ENCODE measurements at places on chromosomes 3 and 15.
A peak's percentile ranks its signal among the peaks of the same experiment; 100 is the strongest.

- DNase-seq: no peak
Measured at GRCh38 chr3:173843060-173843459, 445.5 kb downstream of the NLGN1 start.

DNA sequence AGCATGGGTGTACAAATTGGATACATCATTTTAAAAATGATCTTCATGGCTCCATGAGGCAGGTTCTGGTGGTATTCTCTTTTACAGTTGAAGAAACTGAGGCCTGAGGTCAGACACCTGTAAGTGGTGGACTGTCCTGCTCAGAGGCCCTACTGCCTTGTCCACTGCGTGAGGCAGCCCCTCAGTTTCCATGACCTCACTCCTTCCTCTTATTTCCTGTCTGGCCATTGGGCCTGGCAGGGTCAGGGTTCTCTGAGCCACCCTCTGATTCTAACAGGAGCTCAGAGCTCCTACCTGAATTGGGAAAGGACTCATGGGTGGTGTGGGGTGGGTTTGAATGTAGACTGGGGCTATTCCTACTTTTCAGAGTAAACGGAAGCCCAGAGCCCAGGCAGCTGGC is 17.5 kb downstream of the PLEKHO2 start:
- no peak for DNase-seq

DNA sequence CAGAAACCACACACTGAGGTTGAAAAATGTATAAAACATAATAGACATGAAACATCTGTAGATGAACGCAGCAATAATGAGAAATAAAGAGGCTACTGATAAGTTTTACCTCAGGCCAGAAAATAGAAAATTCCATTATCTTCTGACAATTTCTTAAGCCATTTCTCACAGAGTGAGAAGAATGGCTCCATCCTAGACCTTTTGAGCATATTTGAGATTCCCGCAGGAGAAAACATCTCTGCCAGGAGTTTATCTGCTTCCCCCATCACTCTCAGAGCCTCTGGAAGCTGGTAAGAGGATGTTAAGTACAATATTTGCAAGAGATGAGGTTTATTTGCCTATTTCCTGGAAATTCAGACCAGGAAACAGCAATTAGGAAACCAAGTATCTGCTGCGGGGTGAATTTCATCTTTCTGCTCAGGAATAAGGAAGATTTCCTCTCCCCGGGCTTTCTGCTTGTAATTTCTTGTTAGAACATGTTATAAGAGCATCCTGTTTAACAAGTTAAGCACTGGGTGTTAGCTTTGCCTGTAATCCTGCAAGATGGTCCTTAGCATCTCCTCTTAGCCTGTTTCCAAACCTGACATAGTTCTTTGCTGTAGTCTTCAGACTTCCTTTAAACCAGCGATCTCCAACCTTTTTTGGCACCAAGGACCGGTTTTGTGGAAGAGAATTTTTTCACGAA is 54.8 kb downstream of the ATP13A4 start:
- no peak for DNase-seq

- DNase-seq: no peak
Measured at GRCh38 chr15:31227235-31227634, 99.4 kb upstream of the KLF13 start.

GRCh38 chr3:107989661-107990060 is 101.2 kb downstream of the CD47 start:
- no peak for DNase-seq

GRCh38 chr15:39680868-39681267 is 100.0 kb downstream of the THBS1 start:
- DNase-seq: no peak

GRCh38 chr3:11076711-11077110 is 77.6 kb upstream of the HRH1 start:
- no peak for DNase-seq

GRCh38 chr15:52069559-52069958 is 43.0 kb downstream of the BCL2L10 start:
- no peak for DNase-seq

GRCh38 chr15:81080996-81081395 is 53.1 kb upstream of the CFAP161 start:
- DNase-seq: no peak

GRCh38 chr3:186121968-186122367 is 13.1 kb upstream of the ETV5 start:
- no peak for DNase-seq

DNA sequence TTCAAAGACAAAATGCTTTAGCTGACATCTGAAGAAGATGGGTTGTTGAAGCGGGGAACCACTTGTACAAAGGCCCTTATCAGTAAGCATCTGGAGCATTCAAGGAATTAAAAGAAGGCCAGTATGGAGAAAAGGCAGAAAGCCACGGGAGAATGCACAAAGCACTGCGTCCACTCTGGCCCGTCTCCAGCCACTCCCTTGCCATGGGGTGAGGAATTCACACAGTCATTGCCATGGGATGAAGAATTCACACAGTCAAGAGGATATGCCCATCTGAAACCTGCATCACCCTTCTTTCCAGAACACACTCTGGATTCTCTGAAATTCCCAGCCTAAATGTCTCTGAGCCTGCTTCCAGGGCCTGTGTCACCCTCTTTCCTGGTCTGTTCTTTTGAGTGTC is 26.7 kb upstream of the STAG1 start:
- DNase-seq: no peak

DNA sequence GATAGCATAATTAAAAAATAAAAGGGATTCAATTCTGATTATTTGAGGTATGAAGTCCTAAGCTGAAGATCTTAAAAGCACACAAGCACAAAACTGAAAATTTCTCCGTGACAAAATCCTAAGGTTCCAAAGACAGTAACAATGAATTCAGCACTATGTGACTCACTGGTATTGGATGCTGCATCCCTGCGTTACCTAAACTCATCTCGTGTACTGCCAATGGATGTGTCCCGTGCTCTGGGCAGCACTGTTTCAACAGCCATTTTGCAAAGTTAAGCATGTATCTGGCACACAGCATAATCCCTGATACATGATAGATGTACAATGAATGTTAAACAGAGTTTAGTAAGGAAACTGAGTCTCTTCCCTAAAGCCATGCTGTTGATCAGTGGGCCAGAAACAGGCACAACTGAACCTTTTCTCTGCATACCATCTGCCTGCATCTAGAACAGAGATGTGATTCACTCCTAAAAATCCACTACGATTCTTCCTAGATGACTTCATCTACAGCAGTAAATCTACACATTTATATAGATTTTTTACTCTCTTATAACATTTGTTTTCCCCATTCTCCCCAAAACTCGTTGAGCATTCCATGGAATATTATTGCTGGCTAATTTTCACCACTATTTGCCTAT is 14.3 kb downstream of the SUCLG2 start:
- no peak for DNase-seq

DNA sequence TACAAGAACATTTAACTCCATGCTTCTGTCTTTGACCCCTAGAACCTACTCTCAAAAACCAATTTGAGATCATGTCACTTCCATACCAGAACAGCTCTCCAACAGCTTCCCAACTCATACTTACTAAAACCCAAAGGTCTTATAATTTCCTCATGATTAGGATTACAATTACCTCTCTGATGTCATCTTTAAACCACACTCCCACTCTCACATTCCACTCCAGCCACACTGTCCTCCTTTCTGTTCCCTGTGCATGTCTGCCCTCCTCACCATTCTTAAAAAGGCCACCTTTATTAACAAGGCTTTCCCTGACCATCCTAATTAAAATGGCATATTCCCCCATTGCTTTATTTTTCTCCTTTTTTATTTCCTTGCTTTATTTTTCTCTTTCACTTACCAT is 18.9 kb downstream of the PHC3 start:
- no peak for DNase-seq

DNA sequence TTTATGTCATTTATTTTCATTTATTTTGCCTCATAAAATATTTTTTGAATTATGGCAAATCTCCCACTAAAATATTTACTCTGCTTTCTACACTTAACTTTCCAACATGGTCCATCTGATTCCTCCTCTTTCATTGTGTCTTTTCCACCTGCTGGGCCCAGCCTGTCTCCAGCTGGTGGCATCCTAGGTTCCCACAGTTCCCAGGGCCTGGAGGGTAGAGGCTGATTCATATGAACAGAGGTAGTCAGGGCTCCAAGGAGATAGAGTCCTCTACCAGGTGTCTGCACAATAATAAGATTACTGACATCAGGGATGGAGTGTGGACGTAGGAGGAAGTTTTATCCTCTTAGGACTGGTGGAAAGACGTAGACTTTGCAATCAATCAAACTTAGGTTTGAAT is 14.3 kb downstream of the ZBTB38 start:
- no peak for DNase-seq

- DNase-seq: peak; percentile 32
Measured at GRCh38 chr3:9793161-9793781, 389 bp downstream of the ARPC4 start.

DNA sequence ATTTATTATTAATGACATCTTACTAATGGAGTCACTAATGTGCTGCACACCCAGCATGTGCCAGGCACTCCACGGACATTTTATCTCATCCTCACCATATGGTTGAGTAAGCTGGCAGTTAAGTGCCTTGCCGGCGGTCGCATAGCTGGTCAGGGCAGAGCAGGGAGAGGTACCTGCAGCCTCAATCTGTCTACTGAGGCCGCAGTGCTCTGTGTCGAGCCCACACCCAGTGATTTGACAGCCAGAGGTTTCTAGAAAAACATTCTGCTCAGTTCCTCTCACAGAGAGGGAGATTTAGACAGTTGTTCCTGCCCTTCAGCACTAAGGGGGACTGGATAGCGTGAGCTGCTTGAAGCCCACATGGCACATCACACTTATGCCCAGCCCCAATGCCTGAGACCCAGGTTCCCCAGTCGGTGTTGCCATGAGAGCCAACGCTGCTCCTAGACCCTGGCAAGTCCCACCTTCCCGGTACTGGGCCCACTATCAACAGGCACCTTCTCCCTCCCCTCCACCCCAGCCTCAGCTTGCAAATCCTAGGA is 2.6 kb downstream of the LIPC start:
- no peak for DNase-seq

- DNase-seq: no peak
Measured at GRCh38 chr3:140822401-140823047, 119.1 kb upstream of the SLC25A36 start.

DNA sequence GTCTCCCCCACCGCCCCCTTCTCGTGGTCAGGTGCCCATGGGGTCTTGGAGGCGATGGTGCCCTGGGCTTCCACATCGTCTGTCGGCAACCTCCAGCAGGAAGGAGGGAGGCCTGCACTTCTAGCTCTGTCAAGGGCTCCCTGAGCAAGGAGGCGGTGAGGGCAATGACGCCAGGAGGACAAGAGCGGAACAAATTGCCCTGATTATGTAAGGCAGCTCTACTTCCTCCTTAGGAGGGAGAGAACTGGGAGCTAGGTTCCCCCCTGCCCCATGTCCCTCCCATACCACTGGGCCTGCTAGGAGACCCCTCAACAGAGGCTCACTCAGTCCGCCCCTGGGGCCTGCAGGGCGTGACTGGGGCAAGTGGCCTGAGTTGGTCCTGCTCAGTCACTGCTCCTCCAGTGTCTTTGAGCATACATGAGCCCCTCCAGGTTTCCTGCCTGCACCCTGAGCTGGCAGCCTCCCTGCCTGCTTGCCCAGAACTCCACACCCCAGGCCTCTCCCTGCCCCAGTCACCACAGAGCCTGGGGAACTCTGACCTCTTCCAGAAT is 56.1 kb downstream of the CACNA2D2 start:
- peak; percentile 54 for DNase-seq

Data from CD4-positive, alpha-beta T cell treated with Interleukin-15 for 1 hour (primary cell).